ENCODE measurements at places on chromosomes 13 and 19.

DNA sequence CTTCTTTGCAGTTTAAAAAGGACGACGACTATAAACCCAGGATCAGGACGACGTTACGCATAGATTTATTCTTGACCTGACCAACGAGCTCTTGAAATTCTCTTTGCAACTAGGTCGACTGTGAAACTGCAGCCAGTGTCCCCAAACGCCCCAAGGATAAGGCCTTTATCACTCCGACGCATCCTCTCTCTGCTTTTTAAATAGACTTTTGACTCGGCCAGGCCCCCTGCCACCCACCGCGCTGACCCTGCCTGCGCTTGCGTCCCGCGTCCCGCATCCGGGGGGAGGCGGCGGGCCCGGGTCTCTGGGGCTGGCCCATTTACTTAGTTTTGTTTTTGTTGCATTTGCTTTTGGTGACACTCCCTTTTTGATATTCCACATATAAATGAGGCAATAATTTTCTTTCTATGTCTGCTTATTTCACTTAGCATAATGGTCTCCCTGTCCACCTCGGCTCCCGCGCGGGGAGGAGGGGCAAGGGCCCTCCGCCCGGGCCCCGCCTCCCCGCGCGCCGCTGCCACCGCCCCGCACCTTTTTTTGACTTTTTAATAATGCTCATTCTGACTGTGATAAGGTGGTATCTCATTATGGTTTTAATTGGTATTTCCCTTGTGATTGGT lies 17.4 kb downstream of the RB1 start:
- DNase-seq: no peak

GRCh38 chr19:41886761-41887710 lies 4.1 kb downstream of the ARHGEF1 start:
- no peak for DNase-seq

DNA sequence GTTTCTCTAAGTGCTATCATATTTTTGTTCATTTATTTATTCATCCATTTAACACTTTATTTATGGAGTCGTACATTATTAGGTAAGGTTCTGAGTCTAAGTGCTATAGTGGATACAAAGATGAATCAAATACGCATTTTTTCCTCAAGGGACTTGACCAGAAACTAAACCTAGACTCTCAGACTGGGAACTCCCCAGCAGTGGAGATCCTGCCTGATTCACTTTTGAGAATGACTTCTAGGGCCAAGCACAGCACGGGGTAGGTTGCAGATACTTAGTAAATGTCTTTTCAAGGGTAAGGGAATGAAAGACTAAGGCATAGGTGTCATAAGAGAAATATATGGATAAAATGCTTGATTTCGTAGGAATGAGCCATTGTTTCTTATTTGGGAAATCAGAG lies 7.2 kb downstream of the DNAJC15 start:
- DNase-seq: no peak

DNA sequence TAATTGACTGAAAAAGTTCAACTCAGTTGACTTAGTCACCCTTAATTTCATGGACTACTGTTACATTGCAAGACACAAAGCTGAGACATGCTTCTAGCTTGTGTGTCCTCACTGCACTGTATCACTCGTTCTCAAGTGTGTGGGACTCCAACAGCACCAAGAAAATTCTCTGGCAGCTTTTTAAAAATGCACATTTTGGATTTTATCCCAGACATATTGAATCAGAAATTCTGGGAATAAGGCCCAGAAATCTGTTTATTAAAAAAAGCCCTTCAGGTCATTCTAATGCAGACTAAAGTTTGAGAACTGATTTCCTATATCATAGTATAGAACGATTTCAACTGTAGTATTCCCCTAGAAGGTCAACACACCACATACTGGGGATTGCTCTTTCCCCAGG lies 1485.3 kb downstream of the PCDH9 start:
- no peak for DNase-seq

DNA sequence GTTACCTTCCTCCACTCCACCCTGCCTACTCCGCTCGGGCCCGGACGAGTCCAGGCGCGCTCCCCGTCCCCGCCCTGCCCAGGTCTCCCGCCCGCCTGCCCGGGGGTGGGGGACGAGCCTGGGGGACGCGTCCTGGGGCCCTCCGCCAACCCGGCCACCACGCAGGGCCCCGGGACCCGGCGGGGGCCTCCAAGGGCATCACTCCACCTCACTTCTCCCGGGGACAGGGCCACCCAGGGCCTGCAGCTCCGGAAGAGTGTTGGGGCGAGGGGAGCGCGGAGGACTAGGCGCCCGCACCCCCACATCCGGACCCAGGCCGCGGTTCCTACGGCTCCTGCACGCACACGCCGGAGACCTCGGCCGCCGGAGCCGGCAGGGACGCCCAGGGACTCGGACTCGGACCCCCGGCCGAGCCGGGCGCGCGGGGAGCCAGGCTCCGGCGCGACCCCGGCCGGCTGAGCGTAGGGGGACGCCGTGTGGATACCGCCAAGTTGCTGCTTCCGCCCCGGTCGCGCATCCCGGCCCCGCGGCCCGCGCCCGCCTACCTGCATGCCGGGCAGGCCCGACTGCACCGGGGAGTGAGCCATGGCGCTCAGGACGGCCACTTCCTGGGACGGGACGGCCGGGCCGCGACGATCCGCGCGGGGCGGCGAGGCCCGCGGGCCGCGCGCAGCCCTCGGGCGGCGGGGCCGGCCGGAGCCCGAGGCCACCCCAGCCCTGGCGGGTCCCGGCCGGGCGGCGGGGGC lies 534 bp downstream of the STK24 start:
- DNase-seq: peak; percentile 33

DNA sequence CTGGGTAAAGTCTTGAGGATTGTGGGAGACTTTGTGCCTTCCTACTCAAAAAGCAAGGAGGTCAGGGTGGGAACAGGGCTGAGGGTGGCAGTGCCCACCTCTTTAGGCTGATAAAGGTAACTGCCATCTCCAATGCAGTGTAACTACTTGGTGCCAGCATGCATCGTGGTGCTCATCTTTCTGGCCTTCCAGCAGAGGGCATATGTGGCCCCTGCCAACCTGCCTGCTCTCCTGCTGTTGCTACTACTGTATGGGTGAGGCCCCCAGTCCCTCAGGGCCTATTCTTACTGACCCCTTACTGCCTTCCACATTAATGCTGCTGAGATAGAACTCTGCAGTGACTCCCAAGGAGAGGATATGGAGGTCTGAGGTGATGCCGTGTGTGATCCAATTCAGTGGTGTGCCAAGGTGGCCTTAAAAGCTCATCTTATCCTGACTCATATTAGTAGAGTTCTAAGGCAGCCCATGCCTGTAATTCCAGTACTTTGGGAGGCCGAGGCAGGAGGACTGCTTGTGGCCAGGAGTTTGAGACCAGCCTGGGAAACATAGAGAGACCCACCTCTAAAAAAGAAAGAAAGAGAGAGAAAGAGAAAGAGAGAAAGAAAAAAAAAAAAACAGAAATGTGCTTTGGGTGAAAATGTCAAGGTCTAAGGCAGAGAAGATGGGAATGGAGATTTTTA lies 9.7 kb upstream of the ARHGAP45 start:
- peak; percentile 75 for DNase-seq

DNA sequence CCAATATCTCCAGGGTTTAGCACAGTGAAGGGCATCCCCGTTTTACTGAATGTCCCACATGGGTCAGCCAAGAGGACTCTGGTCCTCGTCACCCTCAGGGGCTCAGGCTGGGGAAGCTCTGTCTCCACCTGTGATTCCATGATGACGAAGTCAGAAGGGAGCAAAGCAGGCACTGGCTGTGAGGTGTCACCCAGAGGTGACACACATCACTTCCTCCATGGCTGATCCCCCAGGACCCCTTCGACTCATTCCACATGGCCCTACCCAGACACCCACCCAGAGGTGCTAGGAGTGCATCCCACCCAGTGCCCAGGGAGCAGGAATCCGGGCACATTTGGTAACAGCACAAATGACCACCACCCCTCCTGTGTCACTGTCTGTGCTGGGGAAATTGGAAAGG lies 145.2 kb upstream of the VSTM2B start:
- DNase-seq: no peak

- DNase-seq: no peak
Measured at GRCh38 chr13:30659980-30660379, 42.3 kb downstream of the USPL1 start.

DNA sequence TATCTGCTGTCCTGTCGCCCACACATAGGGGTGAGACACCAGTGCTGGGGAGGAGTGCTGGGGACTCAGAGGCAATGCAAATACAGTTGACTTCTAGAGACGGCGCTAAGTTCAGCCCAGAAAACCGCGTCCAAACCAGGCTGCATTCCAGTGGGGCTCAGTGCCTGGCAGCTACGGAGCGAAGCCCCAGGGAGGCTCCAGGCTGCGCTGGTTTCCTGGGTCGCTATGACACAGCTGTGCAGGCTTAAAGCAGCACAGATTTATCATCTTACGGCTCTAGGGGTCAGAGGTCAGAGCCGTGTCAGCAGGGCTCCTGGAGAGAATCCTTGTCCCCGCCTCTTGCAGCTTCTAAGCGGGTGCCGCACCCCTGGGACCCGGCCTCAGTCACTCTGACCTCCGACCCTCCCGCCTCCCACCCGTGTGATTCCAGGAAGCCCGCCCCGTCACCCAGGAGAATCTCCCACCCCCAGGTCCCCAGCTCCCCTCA lies 61.6 kb downstream of the ANKRD10 start:
- no peak for DNase-seq

GRCh38 chr13:34076943-34077703 lies 259.2 kb downstream of the RFC3 start:
- no peak for DNase-seq

- DNase-seq: no peak
Measured at GRCh38 chr13:77415253-77416071, 88.6 kb upstream of the MYCBP2 start.

GRCh38 chr13:63110466-63110865 lies 1694.8 kb upstream of the PCDH20 start:
- DNase-seq: no peak

DNA sequence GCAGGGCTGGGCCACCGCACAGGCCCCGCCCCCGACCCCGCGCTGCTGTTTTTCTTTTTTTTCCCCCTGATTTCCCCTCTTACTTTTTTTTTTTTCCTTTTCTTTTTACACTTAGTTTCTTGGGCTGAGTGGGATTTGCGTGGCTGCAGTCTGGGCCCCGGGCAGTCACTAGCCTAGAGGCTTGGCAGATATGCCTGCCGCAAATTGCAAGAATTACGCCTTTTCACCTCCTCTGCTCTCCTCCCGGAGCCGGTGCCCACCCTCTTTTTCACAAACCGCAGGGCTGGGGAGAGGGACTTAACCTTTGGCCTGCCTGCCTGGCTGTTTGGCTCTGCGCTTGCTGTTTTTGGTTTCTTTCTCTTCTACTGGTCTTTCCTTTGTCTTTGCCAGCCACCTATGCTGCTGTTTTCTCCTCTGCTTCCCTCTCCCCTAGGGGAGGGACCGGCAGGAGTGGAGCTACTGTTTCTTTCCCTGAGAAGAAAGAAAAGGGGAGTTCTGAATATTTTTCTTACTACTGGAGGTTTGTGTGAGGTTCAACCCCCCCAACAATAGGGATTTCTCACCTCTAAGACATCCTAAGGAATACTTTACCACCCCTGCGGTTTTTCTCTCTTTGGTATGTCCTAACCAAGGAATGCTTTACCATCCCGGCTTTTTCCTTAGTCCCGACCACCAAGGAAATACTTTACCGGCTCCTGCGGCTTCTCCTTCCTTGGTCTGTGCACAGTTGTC lies 11.0 kb downstream of the ZNF552 start:
- no peak for DNase-seq

DNA sequence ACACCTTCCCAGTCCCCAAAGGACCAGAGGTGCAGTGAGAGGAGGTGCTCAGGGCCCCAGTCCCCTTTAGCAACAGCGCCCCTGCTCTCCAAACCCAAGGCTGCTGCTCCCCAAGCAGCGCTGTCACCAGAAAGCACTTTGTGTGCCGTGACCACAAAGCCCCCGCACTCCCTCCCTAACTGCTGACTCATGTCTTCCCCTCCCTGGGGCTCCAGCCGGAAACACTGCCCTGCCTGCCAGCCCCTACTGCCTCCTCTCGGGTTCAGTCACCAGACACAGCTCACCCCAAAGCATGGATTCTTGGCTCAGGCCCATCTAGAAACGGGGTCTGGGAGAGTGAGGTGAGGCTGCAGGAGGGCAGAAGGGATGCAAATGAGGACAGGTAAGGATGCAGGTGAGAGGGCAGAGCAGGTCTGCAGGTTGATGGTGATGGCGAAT lies 4.9 kb upstream of the TNFSF14 start:
- peak; percentile 92 for DNase-seq

DNA sequence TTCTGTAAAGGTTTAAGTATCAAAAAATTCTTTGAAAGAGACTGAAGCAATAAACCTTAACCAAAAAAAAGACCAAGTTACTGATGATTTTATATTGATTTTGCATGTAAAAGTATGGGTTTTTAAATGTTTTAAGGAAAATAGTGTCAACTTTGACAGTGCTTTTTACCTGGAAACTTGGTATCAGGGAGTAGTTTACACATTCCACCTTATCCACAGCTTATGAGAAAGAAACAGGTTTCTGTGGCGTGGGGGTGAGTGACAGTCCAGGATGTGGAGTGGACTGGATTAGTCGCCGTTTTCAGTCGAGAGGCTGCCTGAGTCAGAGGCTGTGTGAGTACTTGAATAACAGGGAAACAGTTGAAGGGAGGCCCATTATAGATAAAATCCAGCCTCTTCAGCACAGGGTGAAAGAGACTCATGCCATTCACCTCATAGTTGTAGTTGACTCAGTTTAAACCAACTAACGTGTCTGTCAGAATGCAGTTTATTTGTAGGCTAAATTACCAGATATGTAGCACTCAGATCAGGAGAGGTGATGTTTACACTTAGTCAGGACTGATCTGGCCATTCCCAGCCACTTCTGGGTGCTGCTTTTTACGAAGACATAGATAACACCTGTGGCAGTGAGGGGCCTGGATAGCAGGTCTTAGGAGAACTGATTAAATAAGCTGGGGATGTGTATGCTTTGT lies 595 bp upstream of the GPR183 start:
- no peak for DNase-seq

Data from RPMI8226 (cell line).